ENCODE measurements at places on chromosomes 7 and 10. TPM values are rescaled to one million over a fixed set of nuclear protein-coding genes. Genes with fewer than 3 reads are reported as not detected.

DNA sequence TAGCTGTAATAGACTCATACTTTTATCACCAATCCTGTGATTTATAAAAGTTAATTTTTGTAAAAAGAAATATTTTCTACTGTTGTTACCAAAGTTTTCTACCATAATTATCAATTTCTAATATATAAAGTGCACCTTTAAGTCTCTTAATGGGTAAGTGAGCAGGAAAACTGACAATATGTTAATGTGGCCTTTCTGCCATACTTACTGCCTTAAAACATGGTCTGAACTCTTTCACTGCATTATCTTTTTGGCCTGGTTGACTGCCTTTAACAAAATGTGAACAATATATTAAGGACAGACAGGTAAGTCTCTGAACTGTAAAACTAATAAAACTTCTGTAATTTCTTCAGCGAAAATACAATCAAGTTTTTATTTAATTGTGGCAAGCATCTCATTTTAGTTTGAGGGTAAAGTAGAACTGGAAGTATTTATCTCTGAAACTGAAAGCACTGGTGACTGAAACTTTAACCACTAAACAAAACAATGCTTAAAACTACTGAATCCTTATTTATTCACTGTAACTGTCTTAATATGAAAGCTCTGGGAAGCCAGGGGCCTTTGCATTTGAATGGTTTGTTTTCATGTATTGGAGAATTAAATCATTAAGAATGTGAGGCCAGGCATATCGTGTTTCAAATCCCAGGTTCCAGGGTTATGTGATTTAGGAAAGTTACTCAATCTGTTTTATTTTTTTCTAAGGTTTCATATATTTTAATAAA is 948.8 kb upstream of the POT1 start:
- no peak overlapping the region for H3K27ac ChIP-seq
- no peak for DNase-seq
- no peaks in the 10 kb centered on the region for H3K27me3 ChIP-seq
- no peak overlapping the region for H3K4me3 ChIP-seq
- no peaks in the 10 kb centered on the region for H3K36me3 ChIP-seq

DNA sequence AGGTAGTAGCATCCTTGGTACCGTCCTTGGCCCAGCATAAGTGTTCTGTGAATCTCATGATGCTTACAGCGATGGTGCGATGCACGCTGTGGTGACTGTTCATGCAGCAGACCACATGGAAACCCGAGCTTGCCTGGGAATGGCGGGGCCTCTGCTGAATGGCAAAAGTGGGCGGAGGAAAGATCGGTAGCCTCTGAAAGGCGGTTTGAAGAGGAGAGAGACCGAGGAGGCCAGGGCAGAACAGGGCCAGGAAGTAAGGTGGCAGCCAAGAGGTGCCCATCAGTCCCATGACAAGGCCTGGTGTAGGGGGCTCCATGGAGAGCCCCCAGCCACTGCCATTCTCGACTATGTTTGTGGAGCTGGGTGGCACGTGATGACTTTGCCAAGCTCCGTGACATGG is 33.2 kb upstream of the CNPY1 start:
- no peaks in the 10 kb centered on the region for H3K36me3 ChIP-seq
- no peak overlapping the region for H3K4me3 ChIP-seq
- no peak overlapping the region for H3K27ac ChIP-seq
- H3K27me3 ChIP-seq, result no peaks in the 10 kb centered on the region
- DNase-seq, result no peak

DNA sequence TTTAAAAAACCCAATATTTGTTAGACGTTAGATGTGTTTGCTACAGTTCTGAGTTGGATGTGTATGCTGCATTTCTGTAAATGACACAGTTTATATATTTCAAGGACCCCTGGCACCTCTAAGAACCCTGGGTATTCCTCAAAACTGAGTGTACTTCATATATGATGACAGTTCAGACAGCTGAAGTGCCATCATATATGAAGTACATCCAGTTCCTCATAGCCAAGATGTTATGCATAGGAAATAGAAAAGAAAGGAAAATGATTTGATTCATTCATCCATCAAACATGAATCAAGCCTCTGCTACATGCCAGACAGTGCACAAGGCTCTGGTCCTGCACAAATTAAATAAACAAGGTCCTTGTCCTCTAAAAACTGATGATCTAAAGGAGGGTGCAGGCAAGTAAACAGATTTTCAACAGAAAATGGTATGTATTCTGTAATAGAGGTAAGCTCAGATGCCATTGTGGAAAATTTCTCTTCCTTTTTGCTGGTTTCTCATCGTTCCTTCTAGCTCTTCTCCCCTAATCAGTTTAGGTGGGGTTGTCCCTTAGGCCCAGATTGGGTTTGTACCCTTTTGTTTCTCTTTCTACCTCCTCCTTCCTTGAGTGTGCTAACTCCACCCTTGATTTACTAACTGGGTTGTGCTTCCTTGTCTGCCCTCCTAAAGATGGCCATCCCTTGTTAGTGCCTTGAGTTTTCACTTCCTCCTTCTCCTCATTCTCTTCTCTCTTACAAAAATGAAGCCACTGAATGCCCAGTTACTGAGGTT is 25.3 kb upstream of the SMIM30 start:
- no peak for DNase-seq
- H3K4me1 ChIP-seq, result no peaks in the 10 kb centered on the region
- no peak overlapping the region for H3K4me3 ChIP-seq

DNA sequence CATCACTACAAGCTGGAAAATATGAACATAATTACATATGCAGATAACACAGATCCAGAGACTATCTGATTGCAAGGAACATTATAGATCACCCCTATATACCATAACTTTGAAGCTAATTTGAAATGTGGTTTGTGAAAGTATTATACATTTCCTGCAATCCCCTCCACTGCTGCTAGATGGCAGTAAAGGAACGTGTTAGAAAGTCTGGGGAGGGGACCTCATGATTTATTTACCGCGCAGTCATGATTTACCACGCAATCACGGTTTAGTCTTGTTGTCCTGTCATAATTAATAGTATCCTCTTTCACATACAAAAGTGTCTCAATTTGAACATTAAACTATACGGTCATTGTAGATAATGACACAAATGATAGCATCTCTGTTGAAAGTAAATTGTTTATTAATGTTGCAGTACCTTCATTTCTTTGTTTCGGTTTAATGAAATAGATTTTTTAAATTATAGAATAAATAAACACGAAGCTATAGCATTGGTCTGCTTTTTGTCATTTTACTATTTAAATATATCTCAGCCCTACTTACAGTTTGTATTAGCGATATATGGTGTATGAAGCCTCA is 145.3 kb upstream of the PRSS1 start:
- no peaks in the 10 kb centered on the region for H3K36me3 ChIP-seq
- no peaks in the 10 kb centered on the region for H3K4me1 ChIP-seq
- peak; percentile 78 for DNase-seq
- no peak overlapping the region for H3K27ac ChIP-seq
- H3K4me3 ChIP-seq, result no peak overlapping the region
- no peaks in the 10 kb centered on the region for H3K27me3 ChIP-seq

SUV39H2 gene
- total RNA-seq, result 3.8 TPM

ECD gene
- total RNA-seq, result 48.4 TPM

VDAC2 gene
- total RNA-seq, result 124 TPM

HKDC1 gene
- not detected for total RNA-seq

Measured in natural killer cell (primary cell).